ENCODE measurements at places on chromosomes 6 and 20. TPM values are rescaled to one million over a fixed set of nuclear protein-coding genes. Genes with fewer than 3 reads are reported as not detected.

DNA sequence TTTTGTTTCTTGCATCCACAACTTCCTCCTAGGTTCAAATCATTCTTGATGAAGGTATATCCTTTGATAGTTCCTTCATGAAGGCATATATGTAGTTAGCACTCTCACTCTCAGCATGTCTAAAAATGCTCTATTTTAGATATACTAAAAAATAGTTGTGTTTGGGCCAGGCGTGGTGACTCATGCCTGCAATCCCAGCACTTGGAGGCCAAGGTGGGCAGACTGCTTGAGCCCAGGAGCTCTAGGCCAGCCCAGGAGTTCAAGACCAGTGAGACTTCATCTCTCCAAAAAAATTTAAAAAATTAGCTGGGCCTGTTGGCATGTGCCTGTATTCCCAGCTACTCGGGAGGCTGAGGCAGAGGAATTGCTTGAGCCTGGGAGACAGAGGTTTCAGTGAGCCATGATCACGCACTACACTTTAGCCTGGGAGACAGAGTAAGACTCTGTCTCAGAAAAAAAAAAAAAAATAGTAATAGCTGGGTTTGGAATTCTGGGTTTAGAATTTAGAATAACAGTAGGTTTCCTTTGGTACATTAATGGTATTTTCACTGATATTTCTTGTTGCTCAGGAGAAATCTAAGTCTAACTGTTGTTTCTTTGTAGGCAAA is 7.0 kb downstream of the SERAC1 start:
- H3K4me3 ChIP-seq: no peak overlapping the region
- H3K4me1 ChIP-seq: no peaks in the 10 kb centered on the region
- no peaks in the 10 kb centered on the region for H3K36me3 ChIP-seq
- no peak overlapping the region for H3K27ac ChIP-seq
- H3K27me3 ChIP-seq: no peaks in the 10 kb centered on the region

Gene SYTL3
- 2.9 TPM for polyA plus RNA-seq

DNA sequence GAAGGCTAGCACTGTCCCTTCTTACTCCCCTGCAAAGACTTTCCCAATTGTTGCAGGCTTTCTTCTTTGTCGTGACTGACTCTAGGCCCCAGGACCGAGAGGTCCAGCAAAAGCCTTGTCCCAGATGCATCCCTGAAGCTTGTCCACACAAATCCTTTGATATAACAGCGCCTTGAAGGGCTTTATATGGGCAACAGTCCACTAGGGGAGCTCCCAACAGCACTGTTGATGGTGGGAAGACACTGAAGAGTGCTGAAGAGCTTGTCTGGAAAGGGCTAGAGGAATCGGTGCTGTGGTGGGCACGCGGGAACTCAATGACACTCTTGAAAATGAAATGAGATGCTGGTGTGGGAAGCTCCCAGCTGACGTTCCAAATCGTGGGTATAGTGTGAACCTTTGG is 316.1 kb upstream of the CDH4 start:
- H3K27me3 ChIP-seq: no peaks in the 10 kb centered on the region
- DNase-seq: no peak
- H3K27ac ChIP-seq: no peak overlapping the region

Gene TRPC4AP
- polyA plus RNA-seq: 52.7 TPM

- H3K4me3 ChIP-seq: no peak overlapping the region
- H3K4me1 ChIP-seq: no peaks in the 10 kb centered on the region
- no peak overlapping the region for H3K27ac ChIP-seq
- H3K27me3 ChIP-seq: no peaks in the 10 kb centered on the region
- H3K36me3 ChIP-seq: no peaks in the 10 kb centered on the region
- no peak for DNase-seq
Measured at GRCh38 chr20:30288346-30288745, 969.1 kb upstream of the DEFB115 start.

- no peak for DNase-seq
- no peak overlapping the region for H3K27ac ChIP-seq
- H3K4me1 ChIP-seq: no peaks in the 10 kb centered on the region
- no peaks in the 10 kb centered on the region for H3K27me3 ChIP-seq
- H3K4me3 ChIP-seq: no peak overlapping the region
Measured at GRCh38 chr6:16624636-16625290, 136.5 kb downstream of the ATXN1 start.

Gene SNX9
- polyA plus RNA-seq: 45.0 TPM

- no peaks in the 10 kb centered on the region for H3K36me3 ChIP-seq
- H3K4me3 ChIP-seq: no peak overlapping the region
- DNase-seq: no peak
- H3K4me1 ChIP-seq: no peaks in the 10 kb centered on the region
Measured at GRCh38 chr6:87879132-87879861, 168.3 kb upstream of the SPACA1 start.

- no peak overlapping the region for H3K4me3 ChIP-seq
- H3K27me3 ChIP-seq: no peaks in the 10 kb centered on the region
- DNase-seq: no peak
Measured at GRCh38 chr6:53962646-53963045, 148.6 kb upstream of the MLIP start.

Gene SLC22A16
- not detected for polyA plus RNA-seq

DNA sequence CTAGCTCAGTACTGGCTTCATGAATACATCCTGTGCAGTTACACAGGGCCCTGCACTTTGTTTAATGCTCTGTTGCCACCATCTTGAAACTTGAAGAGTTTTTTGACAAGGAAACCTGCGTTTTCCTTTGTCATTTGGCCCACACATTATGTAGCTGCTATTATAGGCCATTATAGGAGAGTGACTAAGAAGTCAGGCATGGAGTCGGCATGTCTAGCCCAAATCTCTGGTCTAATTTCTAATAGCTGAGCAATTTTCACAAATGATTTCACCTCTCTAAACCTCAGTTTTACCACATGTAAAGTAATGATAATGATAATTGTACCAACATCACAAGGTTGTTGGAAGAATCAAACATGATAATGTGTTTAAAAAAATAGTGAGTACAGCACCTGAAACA is 67.1 kb upstream of the MYLIP start:
- no peak overlapping the region for H3K27ac ChIP-seq
- no peak for DNase-seq
- H3K4me3 ChIP-seq: no peak overlapping the region
- H3K36me3 ChIP-seq: no peaks in the 10 kb centered on the region
- no peaks in the 10 kb centered on the region for H3K27me3 ChIP-seq

GRCh38 chr6:96812077-96812703 is 25.1 kb downstream of the GPR63 start:
- H3K4me1 ChIP-seq: no peaks in the 10 kb centered on the region
- H3K27ac ChIP-seq: no peak overlapping the region
- no peaks in the 10 kb centered on the region for H3K36me3 ChIP-seq
- H3K4me3 ChIP-seq: no peak overlapping the region
- no peaks in the 10 kb centered on the region for H3K27me3 ChIP-seq

- H3K36me3 ChIP-seq: no peaks in the 10 kb centered on the region
- no peaks in the 10 kb centered on the region for H3K27me3 ChIP-seq
- no peak overlapping the region for H3K27ac ChIP-seq
- DNase-seq: no peak
- H3K4me3 ChIP-seq: no peak overlapping the region
Measured at GRCh38 chr6:15995493-15995892, 133.4 kb upstream of the MYLIP start.

DNA sequence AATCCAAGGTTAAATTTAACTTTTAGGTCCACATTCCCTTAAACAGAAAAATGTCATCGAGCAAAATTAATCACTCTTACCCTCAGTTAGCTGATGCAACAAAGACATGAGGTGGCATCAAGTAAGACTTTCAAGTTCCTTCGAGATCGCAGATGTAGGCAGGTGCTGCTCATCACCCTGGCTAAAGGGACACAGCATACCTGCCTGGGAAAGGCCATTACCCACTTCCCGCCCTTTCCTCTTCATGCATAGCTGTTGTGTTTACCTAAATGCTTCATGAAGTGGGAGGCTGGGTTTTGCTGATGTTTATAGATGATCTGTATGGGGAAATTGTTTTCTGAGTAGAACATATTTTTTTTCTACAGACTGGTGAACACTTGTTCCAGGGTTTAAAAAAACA is 67.7 kb downstream of the GFRA4 start:
- DNase-seq: no peak
- peaks cover 18% of the 10 kb centered on the region for H3K36me3 ChIP-seq
- H3K27ac ChIP-seq: no peak overlapping the region
- no peaks in the 10 kb centered on the region for H3K27me3 ChIP-seq
- no peaks in the 10 kb centered on the region for H3K4me1 ChIP-seq

Gene SMLR1
- 34.4 TPM for polyA plus RNA-seq

Gene TEAD3
- polyA plus RNA-seq: 13.4 TPM

DNA sequence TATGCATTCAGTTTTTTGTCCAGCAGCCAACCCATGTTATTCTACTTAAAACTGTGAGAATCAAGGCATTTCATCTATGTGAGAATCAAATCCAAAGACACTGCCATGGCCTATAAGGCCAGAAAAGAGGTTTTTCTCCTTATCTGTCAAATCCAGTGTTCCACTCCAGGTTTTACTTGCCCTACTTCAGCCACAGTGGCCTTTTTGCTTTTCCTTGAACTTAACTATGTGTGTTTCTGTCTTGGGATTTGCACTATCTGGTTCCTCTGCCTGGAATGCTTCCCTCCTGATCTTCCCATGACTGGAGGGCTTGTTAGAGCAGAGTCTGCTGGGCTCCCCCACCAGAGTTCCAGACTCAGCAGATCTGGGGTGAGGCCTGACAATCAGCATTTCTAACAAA is 113.1 kb upstream of the DOK5 start:
- H3K4me3 ChIP-seq: no peak overlapping the region
- no peaks in the 10 kb centered on the region for H3K27me3 ChIP-seq
- H3K36me3 ChIP-seq: no peaks in the 10 kb centered on the region
- no peak for DNase-seq
- H3K4me1 ChIP-seq: no peaks in the 10 kb centered on the region
- no peak overlapping the region for H3K27ac ChIP-seq

Gene BMP5
- 1.8 TPM for polyA plus RNA-seq

DNA sequence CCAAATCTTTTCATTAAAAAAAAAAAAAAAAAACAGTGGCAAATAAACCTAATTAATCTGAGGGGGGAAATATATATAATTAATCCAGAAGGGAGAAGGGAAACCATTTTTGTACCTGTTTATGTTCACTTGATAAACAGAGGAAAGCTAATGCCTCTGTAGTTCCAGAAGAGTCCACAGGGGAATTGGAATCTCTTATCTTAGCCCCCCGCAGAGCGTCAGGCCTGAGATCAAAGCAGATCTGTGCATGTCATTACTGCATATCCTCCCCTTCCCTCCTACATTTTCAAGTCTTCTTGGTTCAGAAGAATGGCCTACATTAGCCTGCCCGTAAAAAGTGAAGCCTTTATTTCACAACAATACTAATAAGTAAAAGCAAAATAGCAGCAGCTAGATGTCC is 157.2 kb downstream of the PTPRT start:
- no peak overlapping the region for H3K27ac ChIP-seq
- H3K4me1 ChIP-seq: no peaks in the 10 kb centered on the region
- no peak overlapping the region for H3K4me3 ChIP-seq
- DNase-seq: no peak

Gene MTRF1L
- polyA plus RNA-seq: 9.9 TPM

Gene MAS1
- polyA plus RNA-seq: not detected

Gene GLP1R
- polyA plus RNA-seq: not detected

GRCh38 chr20:62506087-62506486 is 30.3 kb upstream of the GATA5 start:
- H3K36me3 ChIP-seq: no peaks in the 10 kb centered on the region
- H3K4me3 ChIP-seq: no peak overlapping the region
- H3K4me1 ChIP-seq: no peaks in the 10 kb centered on the region
- DNase-seq: no peak

GRCh38 chr20:62898093-62898964 is 28.0 kb downstream of the DIDO1 start:
- no peaks in the 10 kb centered on the region for H3K27me3 ChIP-seq
- peaks cover 4% of the 10 kb centered on the region for H3K4me1 ChIP-seq
- H3K27ac ChIP-seq: no peak overlapping the region
- H3K36me3 ChIP-seq: peaks cover 18% of the 10 kb centered on the region
- no peak overlapping the region for H3K4me3 ChIP-seq

- H3K27me3 ChIP-seq: no peaks in the 10 kb centered on the region
- H3K27ac ChIP-seq: no peak overlapping the region
- DNase-seq: no peak
- H3K4me1 ChIP-seq: no peaks in the 10 kb centered on the region
- no peak overlapping the region for H3K4me3 ChIP-seq
Measured at GRCh38 chr20:4342609-4343008, 327.3 kb upstream of the RNF24 start.

DNA sequence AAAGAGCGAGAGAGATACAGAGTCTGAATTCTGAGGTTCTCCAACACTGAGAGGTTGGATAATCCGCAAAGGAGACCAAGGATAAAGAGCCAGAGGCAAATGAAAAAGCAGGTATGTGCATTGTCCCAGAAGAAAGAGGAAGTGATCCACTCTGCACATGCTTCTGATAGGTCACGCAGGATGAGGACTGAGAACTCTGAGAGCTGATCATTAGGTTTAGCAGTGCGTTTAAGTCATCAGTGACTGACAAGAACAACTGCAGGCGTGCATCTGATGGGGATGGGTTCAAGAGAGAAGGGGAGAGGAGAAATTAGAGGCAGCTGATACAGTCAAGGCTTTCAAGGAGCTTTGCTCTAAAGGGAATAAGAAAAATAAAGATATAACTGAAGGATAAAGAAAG is 301.2 kb upstream of the SGK1 start:
- no peaks in the 10 kb centered on the region for H3K27me3 ChIP-seq
- no peak for DNase-seq
- no peaks in the 10 kb centered on the region for H3K4me1 ChIP-seq
- H3K36me3 ChIP-seq: no peaks in the 10 kb centered on the region
- no peak overlapping the region for H3K27ac ChIP-seq
- H3K4me3 ChIP-seq: no peak overlapping the region

DNA sequence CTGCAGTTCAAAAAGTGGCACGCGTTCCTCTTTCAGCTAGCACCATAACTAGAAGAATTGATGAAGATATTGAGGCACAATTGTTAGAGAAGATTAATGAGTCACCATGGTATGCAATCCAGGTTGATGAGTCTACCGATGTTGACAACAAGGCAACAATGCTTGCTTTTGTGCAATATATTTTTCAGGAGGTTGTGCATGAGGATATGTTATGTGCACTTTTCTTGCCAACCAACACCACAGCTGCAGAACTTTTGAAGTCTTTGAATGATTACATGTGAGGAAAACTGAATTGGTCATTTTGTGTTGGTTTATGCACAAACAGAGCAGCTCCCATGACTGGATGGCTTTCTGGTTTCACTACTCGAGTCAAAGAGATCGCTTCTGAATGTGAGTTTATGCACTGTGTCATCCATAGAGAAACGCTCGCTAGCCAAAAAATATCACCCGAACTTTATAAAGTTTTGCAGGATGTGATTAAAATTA is 129.3 kb upstream of the SLC24A3 start:
- DNase-seq: no peak
- no peaks in the 10 kb centered on the region for H3K36me3 ChIP-seq
- no peaks in the 10 kb centered on the region for H3K4me1 ChIP-seq
- H3K4me3 ChIP-seq: no peak overlapping the region
- no peak overlapping the region for H3K27ac ChIP-seq
- H3K27me3 ChIP-seq: no peaks in the 10 kb centered on the region

Gene TP53TG5
- polyA plus RNA-seq: not detected

Gene ADAM33
- polyA plus RNA-seq: 0.22 TPM

- DNase-seq: no peak
- H3K36me3 ChIP-seq: no peaks in the 10 kb centered on the region
- H3K4me1 ChIP-seq: no peaks in the 10 kb centered on the region
- H3K27ac ChIP-seq: no peak overlapping the region
Measured at GRCh38 chr6:50637267-50637666, 76.1 kb upstream of the TFAP2D start.

Gene FOXQ1
- 1.3 TPM for polyA plus RNA-seq

- peaks cover 6% of the 10 kb centered on the region for H3K36me3 ChIP-seq
- H3K27ac ChIP-seq: no peak overlapping the region
- no peak for DNase-seq
- H3K4me3 ChIP-seq: peak overlapping the region; percentile 6
- H3K27me3 ChIP-seq: no peaks in the 10 kb centered on the region
Measured at GRCh38 chr6:169577974-169578373, 123.9 kb downstream of the WDR27 start.

Gene FAM209B
- polyA plus RNA-seq: not detected
